Hippocampal formation (tissue), 2 donors: ENCODE measurements at places on chromosomes 4 and X.

GRCh38 chr4:125070861-125071260 is 243.9 kb upstream of the FAT4 start:
- no peak for DNase-seq

DNA sequence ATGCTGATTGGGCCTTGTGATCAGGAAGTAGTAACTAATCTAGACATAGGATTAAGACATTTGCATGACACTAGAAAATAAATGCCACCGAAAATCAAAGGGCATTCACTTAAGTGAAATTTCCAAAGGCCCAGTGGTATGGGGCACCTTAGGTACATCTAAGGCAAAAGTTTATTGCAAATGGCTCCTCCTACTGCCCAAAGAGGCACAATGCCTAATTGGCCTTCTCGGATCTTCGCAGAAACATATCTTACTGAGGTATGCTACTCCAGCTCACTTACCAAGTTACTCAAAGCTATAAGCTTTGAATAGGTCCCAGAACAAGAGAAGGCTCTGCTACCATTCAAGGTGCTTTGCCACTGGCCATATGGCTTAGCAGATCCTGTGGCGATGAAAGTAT is 174.8 kb upstream of the CXCL13 start:
- DNase-seq, result no peak

GRCh38 chrX:22800360-22800759 is 199.4 kb upstream of the DDX53 start:
- no peak for DNase-seq

- DNase-seq, result no peak
These were observed 138.8 kb upstream of the BANK1 start for GRCh38 chr4:101651778-101652177.

DNA sequence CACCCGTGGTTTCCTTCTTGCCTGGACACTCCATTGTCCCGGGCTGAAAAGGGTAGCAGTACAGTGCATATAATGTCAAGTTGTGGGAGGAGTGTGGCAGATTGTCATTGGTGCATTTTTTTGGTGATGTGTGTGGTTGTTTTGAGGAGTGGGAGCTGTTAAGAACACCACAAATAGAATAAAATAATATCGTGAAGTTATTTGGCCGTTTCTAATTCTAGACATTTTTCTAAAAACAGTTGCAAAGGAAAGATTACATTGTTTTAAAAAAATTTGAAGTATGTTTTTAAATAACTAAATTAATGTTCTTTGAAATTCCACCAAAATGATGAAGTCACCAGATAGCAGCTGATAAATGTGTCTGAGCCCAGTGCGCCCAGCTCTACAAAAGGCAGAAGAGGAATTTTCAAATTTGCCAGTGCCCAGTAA is 1.3 kb downstream of the PKD2 start:
- DNase-seq, result no peak

DNA sequence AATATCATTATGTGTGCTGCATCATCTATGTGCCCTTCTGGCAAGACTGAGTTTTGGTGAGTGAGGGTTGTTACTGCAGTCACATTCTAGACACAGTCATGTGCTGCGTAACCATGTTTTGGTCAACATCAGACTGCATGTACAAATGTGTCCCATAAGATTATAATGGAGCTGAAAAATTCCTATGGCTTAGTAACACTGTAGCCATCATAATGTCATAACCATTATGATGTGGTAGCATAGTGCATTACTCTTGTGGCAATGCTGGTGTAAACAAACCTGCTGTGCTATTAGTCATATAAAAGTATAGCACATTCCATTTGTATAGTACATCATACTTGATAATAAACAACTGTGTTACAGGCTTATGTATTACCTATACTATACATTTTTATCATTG is 198.1 kb upstream of the NUDT6 start:
- no peak for DNase-seq

DNA sequence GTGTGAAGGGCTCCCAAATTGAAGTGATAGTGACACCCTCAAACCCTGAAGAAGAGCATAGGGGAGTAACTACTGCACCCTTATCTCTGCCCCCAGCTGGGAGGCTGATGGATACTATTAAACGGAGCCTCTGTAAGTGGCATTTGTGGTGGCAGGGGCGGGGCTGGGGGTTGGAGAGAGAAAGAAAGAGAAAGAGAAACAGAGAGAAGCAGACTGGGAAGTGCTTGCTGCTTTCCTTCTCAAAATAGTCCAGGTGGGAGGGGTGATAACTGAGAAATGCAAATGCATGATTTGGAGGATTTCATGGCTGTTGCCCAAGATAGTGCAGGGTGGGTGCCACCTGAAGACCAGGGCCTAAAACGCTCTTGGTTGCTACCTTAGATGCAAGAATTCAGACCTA is 253.5 kb upstream of the GATB start:
- DNase-seq, result no peak

GRCh38 chr4:108744307-108744706 is 18.5 kb downstream of the ETNPPL start:
- DNase-seq, result no peak

DNA sequence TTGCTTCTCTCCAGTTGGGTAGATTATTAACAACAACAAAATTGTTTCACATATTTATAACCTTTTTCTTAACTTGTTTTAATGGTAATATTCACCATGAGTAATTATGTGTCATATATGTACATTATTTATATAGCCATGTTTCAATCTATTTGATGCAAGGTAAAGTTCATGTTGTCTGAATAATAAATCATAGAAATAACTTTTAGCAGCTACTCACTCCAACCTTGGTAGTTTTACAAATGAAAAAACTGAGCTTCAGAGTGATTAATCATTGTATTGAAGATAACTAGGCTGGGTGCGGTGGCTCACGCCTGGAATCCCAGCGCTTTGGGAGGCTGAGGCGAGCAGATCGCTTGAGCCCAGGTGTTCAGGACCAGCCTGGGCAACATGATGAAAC is 46.0 kb downstream of the TMA16 start:
- no peak for DNase-seq

GRCh38 chr4:56008206-56008605 is 59.5 kb downstream of the CEP135 start:
- DNase-seq, result no peak

- DNase-seq, result no peak
These were observed 81.0 kb downstream of the WWC2 start for GRCh38 chr4:183180096-183180495.

DNA sequence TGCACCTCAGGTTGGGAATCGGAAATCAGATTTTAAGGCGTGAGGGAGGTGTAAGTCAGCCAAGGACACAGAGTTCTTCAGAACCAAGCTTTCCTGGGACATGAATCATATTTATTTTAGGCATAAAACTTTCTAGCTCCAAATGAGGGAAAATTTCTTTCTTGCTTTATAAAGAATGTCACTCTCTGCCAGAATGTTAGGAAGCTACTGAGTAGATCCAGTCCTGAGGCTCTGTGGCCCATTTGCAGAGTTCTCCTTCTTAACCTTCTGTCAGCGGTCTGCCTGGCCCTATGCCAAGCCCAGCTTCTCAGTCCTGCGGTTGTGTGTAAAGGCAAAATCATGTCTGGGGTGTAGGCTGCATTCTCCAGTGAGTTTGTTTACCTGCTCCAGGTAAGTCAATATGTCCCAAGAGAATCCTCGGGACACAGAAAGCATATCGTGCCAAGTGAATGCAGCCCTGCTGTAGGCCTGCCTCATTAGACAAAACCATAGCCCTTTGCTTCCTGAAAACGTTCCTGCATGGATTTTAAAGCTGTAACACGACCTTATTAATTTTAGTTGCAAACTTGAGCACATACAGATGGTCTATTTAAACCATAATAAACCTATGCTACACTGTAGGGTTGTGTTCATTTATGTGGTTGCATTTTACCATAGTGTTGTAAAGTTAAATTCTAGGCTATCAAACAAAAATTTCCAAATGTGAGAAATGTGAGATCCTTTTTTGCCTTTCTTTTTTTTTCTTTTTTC is 29.2 kb upstream of the CCNI start:
- no peak for DNase-seq

DNA sequence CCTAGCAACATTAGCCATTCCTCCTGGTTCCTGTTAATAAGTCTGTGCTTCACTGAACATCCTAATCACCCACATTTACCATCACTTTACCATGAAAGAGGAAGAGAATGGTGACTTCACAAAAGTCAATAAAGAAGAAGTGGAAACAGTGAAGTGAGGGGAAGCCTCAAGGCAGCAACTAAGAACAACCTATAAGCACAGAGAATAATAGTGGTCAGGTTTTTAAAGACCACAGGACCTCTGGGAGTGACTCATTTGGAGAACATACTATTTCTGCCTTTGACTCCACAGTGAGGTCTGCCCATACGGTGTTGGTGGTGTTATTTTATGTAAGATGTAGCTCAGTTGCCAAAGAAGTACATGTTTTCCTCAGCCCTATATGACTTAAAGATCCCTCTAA is 86.0 kb upstream of the TET2 start:
- DNase-seq, result no peak

- DNase-seq, result no peak
These were observed 32.1 kb downstream of the MAGEB17 start for GRCh38 chrX:16199343-16199742.

GRCh38 chr4:24472514-24473308 is 111.6 kb downstream of the DHX15 start:
- peak; percentile 59 for DNase-seq

DNA sequence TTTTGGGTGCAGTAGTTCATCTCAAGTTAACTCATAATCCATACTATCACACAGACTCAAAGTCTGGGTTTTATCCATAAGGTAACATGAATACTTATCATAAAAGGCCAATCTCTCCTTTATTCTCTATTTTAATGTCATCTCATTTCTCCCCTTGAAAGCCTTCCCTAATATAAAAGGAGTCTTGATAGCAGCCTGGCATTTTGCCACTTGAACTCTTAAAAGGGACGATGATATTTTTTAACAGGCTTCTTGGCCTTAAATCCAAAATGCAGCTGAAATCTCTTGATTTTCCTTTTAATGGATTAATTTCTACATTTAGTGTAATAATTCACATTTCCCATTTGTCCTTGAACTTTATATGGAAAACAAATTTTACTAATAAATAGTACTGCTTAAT is 8.4 kb upstream of the JCHAIN start:
- DNase-seq, result no peak

- DNase-seq, result no peak
These were observed 67.1 kb upstream of the PSAPL1 start for GRCh38 chr4:7501873-7502272.

- DNase-seq, result no peak
These were observed 75.0 kb downstream of the FAT4 start for GRCh38 chr4:125389713-125390112.

DNA sequence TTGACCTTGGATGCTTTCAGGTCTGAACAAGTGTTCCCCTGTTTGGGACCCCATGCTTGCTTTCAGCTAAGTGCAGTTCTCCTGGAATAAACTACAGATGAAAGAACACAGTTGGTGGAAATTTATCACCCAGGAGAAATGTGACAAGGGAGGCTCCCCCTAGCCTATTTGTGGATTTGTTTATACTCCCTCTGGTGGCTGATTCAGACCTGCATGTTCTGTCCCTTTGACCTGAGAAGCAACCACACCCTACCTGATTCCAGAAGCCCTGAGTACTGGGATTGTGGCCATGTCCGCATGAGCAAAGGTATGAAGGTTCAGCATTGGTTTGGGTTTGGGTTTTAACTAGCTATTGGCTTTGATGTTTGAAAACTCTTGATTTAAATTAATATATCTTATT is 440.9 kb downstream of the MID1IP1 start:
- no peak for DNase-seq

DNA sequence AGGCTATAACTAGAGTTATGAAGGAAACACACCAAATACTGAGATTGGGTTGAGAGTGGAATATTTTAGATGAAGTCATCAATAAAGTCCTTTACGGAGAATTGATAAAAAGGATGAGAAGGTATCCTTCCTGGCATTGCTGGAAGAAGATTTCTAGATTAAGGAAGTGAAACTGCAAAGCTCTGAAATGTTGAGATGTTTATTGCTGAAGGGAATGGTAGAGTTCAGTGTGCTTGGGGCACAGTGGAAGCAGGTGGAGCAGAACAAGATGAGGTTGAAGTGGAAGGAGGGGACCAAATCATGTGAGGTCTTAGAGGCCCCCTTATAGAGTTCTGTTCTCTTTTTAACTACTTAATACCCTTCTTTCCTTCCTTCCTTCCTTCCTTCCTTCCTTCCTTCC is 848.5 kb downstream of the RAB28 start:
- no peak for DNase-seq

- no peak for DNase-seq
These were observed 233.4 kb downstream of the PABPC4L start for GRCh38 chr4:133968174-133968573.

- DNase-seq, result no peak
These were observed 38.8 kb downstream of the FAT1 start for GRCh38 chr4:186684889-186685309.

- DNase-seq, result no peak
These were observed 88.4 kb downstream of the GPR143 start for GRCh38 chrX:9677098-9677739.

DNA sequence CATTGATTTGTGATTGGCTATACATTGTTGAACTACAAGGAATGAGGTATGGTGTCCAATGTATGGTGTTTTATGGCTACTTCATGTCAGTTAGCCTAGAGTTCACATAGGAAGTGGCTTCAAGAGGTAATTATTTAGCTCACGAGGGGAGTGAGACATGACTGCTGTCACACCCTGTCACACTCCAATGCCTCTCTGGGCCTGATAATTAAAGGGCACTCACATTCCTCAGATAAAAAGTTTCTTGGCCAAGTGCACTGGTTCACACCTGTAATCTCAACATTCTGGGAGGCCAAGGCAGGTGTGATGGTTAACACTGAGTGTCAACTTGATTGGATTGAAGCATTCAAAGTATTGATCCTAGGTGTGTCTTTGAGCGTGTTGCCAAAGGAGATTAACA is 65.0 kb upstream of the DDX60 start:
- no peak for DNase-seq

DNA sequence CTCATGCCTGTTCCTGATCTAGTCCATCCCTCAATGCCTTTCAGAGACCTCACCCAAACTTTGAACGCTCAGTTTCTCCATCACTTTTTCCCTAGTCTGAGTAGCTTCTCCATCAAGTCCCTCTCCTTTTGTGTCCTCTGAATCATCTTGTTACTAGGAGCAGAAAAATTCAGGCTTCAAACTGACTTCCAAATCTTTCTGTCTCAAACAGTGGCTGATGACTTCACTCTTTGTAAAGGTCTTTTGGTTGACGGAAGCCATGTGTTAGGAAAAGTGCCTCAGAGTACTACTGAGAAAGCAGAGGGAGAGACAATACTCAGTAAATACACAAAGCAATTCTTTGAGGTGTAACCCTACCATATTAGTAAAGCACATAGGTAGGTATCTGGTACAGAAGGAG is 65.7 kb upstream of the CAMK2D start:
- DNase-seq, result no peak
